IPS DF 6.9 (cell line): ENCODE measurements at places on chromosomes 3 and 15.

DNA sequence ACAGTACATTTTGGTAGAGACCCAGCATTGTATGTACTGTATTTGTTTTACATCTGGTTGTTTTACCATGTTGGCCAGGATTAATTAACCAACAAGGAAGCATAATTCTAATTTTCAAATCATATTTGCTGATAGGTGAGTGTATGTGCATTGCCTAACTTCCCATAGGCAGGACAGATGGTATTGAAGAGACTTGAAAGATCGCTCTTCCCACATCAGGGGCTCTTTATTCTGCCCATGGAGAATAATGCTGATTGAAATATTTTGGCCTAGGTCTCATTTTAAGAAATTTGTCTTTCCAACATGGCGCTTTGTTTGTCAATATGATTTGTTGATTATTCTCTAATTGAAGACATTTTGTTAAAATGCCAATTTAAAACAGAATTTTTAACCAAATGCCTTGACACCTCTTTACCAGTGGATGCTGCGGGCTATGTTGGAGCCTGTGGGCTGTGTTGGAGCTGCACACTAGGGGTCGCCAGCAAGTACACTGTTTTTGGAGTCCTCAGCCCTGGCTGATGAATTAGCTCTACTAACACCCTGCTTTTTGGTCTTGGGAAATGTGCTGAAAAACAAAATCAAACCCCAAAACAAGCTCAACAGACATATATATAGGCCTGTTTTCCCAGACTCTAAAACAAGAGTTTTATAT is 5.3 kb downstream of the P2RY12 start:
- H3K4me3 ChIP-seq = no peak overlapping the region
- H3K27me3 ChIP-seq = no peaks in the 10 kb centered on the region
- no peak overlapping the region for H3K27ac ChIP-seq
- no peaks in the 10 kb centered on the region for H3K36me3 ChIP-seq

DNA sequence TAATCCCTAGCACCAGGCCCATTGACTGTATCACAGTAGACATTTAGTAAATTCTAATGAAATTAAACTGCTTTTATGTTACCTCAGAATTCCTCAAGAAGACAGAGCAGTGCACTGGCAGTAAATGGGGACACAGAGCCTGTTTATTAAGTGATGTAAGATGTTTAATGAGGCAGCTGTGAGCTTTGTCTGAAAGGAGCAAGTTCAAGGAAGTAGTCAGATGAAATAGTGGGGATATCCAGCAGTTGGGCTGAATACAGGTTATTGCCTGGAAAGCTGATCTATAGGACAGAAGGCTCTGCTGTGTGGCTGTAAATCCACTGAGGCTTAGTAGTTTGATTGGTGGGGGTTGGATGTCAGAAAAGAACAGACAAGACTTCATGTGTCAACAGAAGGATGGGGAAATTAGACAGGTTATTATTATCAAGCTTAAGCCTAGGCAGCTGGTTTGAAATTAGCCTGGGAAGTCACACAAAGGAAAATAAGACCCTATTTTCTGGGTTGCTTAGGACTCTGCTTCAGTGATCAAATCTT is 62.2 kb downstream of the PFN2 start:
- H3K27ac ChIP-seq = no peak overlapping the region
- H3K36me3 ChIP-seq = no peaks in the 10 kb centered on the region
- DNase-seq = no peak
- no peaks in the 10 kb centered on the region for H3K27me3 ChIP-seq

DNA sequence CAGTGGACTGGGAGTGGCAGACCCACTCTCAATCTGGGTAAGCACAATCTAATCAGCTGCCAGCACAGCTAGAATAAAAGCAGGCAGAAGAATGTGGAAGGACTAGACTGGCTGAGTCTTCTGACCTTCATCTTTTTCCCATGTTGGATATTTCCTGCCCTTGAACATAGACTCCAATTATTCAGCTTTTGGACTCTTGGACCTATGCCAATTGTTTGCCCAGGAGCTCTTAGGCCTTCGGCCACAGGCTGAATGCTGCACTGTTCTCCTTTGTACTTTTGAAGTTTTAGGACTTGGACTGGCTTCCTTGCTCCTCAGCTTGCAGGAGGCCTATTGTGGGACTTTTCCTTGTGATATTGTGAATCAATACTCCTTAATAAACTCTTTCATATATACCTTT is 477.7 kb upstream of the ZNF385D start:
- no peak overlapping the region for H3K27ac ChIP-seq
- H3K4me3 ChIP-seq = no peak overlapping the region
- H3K36me3 ChIP-seq = no peaks in the 10 kb centered on the region
- no peaks in the 10 kb centered on the region for H3K4me1 ChIP-seq
- no peaks in the 10 kb centered on the region for H3K27me3 ChIP-seq

DNA sequence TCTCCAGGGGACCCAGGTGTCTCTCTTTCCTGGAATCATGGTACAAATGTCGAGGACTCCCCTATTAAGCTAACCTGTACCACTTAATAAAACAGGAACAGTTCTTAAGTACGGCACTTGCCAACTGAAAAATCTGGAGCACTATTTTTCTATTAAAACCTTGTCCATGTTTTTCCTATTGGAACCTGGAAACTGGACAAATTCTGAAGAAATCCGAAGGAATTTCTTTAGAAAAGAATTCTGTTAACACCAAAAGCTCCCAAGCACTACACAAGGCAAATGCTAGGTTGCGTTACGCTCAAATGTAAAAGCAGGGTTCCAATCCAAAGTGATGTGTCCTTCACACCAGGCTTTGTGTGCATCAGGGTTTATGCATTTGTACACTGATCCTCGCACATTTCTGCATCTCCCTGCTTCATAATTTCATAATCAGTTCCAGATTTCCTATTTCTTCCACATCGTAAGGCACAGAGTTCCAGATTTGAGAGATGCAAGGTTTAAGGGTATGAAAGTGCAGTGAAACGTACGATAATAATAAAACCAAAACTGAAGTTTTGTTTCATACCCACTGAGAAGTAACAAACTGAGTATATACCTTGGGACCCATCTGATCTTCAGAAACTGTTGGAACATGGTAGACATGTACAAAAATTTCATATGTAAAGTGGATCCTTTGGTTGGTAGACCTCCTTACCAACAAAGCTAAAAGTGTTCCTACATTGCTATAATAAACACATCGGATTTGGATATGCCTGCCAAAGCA is 132.1 kb upstream of the WNT5A start:
- no peak for DNase-seq
- H3K27me3 ChIP-seq = no peaks in the 10 kb centered on the region
- peaks cover 4% of the 10 kb centered on the region; the same call in 1 of the 2 replicates for H3K4me1 ChIP-seq
- no peaks in the 10 kb centered on the region for H3K36me3 ChIP-seq
- H3K27ac ChIP-seq = no peak overlapping the region
- no peak overlapping the region for H3K4me3 ChIP-seq

GRCh38 chr3:39011191-39011736 is 40.5 kb downstream of the SCN11A start:
- H3K27me3 ChIP-seq = no peaks in the 10 kb centered on the region
- no peak for DNase-seq
- H3K36me3 ChIP-seq = no peaks in the 10 kb centered on the region
- no peak overlapping the region for H3K4me3 ChIP-seq
- H3K4me1 ChIP-seq = no peaks in the 10 kb centered on the region
- no peak overlapping the region for H3K27ac ChIP-seq

DNA sequence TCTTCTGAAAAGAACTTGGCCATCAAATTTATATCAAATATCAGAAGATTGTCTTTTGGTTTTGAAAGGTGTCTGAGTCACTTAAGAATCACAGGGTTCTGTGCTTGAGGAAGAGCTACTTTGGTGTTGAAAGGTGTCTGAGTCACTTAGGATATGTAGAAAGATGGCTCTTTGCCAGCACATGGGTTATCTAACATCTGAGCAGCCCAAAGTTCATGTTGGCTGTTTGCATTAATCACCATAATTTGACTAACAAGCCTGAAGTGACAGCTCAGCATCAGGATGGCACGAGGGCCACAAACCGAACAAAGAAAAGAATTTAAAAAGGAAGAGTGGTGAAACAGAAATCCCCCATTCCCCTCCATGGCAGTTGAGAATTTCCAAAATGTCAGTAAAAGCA is 190.5 kb upstream of the CMC1 start:
- no peak for DNase-seq
- no peak overlapping the region for H3K4me3 ChIP-seq
- no peaks in the 10 kb centered on the region for H3K4me1 ChIP-seq
- H3K27me3 ChIP-seq = no peaks in the 10 kb centered on the region
- H3K27ac ChIP-seq = no peak overlapping the region

DNA sequence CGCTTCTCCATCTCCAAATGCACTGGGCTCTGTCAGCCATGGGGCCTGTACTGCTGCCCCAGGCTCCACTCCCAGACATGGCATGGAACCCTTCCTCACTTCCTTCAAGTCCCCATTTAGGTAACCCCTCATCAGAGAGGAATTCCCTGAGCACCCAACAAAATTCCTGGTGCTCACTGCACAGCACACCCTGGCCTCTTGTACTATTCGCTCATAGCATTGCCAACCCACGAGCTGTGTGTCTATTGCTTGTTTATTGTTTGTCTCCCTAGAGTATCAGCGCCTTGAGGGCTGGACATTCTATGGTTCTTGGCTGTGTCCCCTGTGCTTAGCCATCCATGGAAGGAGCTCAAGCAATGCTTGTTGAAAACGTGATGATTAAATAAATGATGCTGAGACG is 46.1 kb upstream of the SLCO2A1 start:
- H3K4me3 ChIP-seq = no peak overlapping the region
- H3K27ac ChIP-seq = no peak overlapping the region
- no peaks in the 10 kb centered on the region for H3K27me3 ChIP-seq

GRCh38 chr3:134441321-134441720 is 44.5 kb downstream of the ANAPC13 start:
- H3K27me3 ChIP-seq = no peaks in the 10 kb centered on the region
- no peaks in the 10 kb centered on the region for H3K4me1 ChIP-seq
- no peak for DNase-seq
- H3K36me3 ChIP-seq = no peaks in the 10 kb centered on the region

DNA sequence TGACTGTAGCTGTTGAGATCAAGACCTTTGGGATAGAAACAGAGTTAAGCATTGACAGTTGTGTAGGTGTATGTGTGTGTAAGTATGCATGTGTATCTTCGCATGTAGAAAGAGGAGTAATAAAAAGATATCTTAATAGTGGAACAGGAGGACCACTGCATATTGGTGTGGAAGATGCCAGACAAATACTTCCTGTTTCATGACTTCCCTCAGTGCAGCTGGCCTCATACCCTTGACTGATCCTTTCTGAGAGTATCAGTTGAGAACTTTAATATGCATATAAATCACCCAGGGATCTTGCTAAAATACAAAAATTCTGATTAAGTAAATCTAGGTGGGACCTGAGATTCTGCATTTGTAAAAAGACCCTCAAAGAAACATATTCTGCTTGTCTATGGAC is 8.5 kb upstream of the ZBED2 start:
- no peaks in the 10 kb centered on the region for H3K27me3 ChIP-seq
- no peaks in the 10 kb centered on the region for H3K36me3 ChIP-seq
- no peaks in the 10 kb centered on the region for H3K4me1 ChIP-seq
- DNase-seq = no peak
- H3K27ac ChIP-seq = no peak overlapping the region

DNA sequence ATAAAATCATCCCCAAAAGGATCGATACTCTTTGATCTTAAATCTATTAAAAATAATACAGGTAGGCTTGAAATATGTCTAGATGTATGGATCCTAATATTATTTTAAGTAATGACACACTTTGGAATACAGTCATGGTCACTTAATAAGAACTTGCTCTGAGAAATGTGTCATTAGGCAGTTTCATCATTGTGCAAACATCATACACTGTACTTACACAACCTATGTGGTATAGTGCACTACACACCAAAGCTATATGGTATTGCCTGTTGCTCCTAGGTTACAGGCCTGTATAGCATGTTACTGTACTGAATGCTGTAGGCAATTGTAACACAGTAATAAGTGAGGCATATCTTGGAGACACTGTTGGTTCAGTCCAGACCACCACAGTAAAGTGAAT is 307.1 kb downstream of the RAP2B start:
- H3K27me3 ChIP-seq = no peaks in the 10 kb centered on the region
- DNase-seq = no peak
- no peak overlapping the region for H3K4me3 ChIP-seq
- no peak overlapping the region for H3K27ac ChIP-seq
- no peaks in the 10 kb centered on the region for H3K36me3 ChIP-seq
- no peaks in the 10 kb centered on the region for H3K4me1 ChIP-seq

DNA sequence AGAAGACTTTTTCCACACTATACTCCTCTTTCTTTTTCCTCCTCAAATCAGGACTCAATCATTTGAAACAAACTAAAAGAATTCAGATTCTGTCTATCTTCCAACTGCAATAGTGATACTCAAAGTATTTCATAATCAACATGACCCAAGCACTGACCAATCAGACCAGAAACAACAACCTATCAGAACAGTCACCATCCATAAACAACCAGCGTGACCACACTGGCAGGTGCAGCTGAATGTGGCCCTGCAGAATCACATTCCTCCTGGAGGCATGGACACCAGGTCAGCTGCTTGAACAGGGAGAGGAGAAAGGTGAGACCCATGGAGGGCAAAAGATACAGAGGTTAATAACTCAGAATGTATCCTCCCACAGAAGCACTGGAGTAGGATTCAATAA is 13.3 kb downstream of the HRG start:
- no peaks in the 10 kb centered on the region for H3K27me3 ChIP-seq
- no peaks in the 10 kb centered on the region for H3K36me3 ChIP-seq
- H3K4me3 ChIP-seq = no peak overlapping the region
- no peaks in the 10 kb centered on the region for H3K4me1 ChIP-seq

DNA sequence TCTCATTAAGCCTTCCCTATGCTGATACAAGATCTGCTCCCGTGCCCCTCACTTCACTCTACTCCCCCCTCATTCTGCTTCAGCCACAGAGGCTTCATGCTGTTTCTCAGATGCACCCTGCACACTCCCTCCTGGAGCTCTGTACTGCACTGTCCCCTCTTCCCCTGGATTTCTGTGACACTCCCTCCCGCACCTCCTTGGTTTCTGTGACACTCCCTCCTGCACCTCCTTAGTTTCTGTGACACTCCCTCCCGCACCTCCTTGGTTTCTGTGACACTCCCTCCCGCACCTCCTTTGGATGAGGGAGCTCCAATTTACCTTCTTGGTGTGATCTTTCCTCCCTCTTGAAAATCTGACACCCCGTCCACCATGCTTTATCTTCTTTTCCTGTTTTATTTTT is 28.2 kb downstream of the BDH1 start:
- DNase-seq = no peak
- no peak overlapping the region for H3K4me3 ChIP-seq
- H3K36me3 ChIP-seq = peaks cover 2% of the 10 kb centered on the region; the same call in 1 of the 2 replicates
- no peaks in the 10 kb centered on the region for H3K27me3 ChIP-seq
- H3K27ac ChIP-seq = no peak overlapping the region

DNA sequence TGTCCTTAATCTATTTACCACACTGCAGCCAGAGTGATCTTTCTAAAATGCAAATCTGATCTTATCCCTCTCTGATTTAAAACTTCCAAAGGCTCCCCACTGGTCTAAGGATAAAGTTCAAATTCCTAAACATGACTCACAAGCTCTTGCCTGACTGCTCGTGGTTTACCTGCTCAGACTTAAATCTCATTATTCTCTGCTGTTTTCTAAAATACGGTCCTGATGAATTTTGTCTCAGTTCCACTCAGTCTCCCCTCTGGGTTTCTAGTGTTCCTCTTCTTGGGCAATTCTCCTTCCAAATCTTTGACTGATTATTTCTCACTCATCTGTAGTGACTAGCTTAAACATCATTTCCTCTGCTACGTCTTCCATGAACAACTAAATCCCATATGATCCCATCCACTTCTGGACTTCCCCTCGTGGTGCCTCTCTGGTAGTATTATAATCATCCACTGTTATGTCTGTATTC is 108.3 kb downstream of the P3H2 start:
- no peaks in the 10 kb centered on the region for H3K36me3 ChIP-seq
- DNase-seq = no peak
- H3K4me1 ChIP-seq = peaks cover 5% of the 10 kb centered on the region
- H3K27me3 ChIP-seq = no peaks in the 10 kb centered on the region
- no peak overlapping the region for H3K4me3 ChIP-seq
